ENCODE measurements at places on chromosomes 12 and 14.
A peak's percentile ranks its signal among the peaks of the same experiment; 100 is the strongest.

- DNase-seq, result no peak
Measured at GRCh38 chr12:115895247-115895646, 382.2 kb downstream of the MED13L start.

DNA sequence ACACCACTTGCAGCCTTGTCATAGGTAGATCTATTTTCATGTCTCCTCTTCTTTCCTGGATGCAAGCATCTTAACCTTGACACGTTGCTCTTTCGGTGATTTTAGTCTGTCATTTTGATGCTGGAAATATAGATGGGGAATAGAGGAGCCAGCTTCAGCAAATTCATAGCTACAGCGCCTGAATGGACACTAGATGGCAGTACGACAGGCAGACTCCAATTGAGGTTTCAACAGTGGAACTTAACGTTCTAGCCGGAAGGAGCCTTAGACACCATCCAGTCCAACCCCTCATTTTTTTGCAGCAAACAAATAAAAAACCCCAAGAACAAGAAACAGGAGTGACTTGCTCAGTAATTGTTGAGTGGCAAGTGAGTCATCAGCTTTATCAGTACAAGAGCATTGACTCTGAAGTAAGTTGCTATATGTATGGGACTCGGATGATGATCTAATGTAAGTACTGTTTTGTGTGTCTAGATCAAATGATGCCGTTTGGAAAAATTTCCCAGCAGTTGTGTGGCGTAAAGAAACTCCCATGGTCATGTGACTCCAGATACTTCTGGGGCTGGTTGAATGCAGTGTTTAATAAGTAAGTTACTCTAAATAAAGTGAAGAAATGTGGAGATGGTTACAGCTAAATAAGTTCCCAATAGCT, 9.0 kb downstream of the DMAC2L start:
- DNase-seq, result peak; percentile 58

DNA sequence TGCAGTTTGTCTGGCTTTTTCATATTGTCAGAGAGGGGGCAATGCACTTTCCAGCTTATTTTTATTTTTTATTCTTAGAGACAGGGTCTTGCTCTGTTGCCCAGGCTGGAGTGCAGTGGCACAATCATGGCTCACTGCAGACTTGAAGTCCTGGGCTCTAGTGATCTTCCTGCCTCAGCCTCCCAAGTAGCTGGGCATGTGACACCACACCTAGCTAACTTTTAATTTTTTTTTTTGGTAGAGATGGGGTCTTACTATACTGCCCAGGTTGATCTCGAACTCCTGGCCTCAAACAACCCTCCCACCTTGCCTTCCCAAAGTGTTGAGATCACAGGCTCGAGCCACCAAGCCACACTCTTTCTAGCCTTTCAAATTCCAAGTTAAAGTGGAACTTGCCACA, 3.9 kb upstream of the A2ML1 start:
- DNase-seq, result no peak

DNA sequence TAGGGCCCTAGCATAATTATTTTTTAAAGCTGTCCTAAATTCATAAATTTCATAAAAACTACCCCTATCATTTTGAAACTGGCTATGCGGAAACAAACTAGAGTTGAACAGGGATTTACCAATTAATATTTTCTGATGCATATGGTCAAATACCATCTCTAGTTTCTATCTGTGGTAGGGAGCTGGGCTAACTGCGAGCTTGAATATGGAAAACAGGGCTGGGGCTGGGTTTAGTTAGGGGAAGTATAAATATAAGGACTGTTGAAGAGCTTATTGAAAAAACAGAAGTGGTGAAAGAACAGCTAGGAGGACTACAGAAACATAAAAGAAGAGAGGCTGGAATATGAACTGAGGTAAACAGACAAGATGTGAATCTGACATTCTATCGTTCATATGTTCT, 91.8 kb downstream of the SLC38A1 start:
- DNase-seq, result no peak

GRCh38 chr14:69660344-69661193, 49.2 kb downstream of the SUSD6 start:
- DNase-seq, result no peak

- DNase-seq, result no peak
Measured at GRCh38 chr12:5438671-5439200, 6.8 kb downstream of the NTF3 start.

DNA sequence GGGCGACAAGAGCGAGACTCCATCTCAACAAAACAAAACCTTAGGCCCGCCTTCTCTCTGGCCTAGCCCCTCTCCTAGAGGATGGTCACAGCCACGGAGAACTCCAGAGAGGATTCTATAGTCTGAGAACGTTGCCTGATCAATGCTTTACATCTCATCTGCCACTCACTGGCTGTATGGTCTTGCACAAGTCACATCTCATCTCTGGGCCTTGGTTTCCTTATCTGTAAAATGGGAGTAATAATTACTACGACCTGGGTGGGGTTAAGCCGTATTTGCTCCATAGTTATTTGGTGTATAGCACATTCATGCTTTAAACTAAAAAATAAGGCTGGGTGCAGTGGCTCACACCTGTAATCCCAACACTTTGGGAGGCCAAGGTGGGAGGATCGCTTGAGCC, 8.5 kb downstream of the TRPV4 start:
- DNase-seq, result no peak

DNA sequence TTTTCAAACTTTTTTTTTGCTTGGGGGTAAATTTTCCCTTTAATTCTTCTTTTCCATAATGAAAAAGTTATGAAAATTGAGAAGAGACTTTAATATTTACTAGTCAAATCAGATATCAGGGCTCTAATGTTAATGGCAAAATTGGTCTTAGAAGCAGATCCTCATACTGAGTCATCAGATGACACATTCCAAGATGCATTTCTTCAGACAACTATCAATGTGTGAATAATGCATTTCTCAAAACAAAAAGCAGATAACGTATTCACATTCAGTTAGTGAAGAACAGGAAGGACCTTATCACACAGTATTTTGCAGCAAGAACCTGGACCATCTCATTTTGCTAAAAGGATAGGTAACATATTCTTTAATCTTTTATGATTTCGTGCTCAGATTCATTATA, 130.7 kb downstream of the GPHN start:
- no peak for DNase-seq

GRCh38 chr12:23640754-23641153, 308.7 kb downstream of the SOX5 start:
- no peak for DNase-seq

- no peak for DNase-seq
Measured at GRCh38 chr14:49438256-49438770, 147.9 kb downstream of the RPS29 start.

DNA sequence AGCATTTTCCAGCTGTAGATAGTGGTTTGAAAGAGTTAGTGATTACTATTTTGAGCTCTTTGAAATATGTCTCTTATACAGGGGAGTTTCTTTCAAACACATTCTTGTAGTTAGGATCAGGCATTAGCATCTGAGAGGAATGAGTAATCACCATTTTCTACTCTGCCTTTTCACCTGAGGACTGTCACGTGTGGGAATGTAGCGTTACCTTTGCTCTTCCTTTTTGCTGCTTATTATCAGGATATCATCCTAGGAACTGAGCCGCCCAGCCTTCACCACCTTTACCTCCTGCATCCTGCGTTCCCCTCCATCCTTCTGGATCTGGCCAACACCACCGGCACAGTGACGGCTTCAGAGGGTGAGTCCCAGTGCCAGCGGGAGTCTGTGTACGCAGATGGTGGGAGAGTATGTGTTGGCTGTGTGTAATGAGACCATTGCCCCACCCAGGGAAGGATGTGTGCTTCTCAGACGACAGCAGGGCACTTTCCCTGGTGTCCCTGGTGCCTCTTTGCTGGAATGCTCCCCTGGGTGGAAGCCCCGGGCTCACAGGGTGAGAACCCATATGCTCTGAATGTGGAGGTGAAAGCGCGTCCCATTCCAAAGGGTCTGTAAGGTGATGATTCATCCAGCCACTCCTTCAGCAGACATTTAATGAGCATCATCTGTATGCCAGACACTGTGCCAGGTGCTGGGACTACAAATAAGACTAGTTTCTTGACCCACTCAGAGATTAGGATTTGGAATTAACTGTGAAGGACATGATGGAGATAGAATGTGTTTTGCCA, 27.5 kb downstream of the GSG1 start:
- DNase-seq, result no peak

DNA sequence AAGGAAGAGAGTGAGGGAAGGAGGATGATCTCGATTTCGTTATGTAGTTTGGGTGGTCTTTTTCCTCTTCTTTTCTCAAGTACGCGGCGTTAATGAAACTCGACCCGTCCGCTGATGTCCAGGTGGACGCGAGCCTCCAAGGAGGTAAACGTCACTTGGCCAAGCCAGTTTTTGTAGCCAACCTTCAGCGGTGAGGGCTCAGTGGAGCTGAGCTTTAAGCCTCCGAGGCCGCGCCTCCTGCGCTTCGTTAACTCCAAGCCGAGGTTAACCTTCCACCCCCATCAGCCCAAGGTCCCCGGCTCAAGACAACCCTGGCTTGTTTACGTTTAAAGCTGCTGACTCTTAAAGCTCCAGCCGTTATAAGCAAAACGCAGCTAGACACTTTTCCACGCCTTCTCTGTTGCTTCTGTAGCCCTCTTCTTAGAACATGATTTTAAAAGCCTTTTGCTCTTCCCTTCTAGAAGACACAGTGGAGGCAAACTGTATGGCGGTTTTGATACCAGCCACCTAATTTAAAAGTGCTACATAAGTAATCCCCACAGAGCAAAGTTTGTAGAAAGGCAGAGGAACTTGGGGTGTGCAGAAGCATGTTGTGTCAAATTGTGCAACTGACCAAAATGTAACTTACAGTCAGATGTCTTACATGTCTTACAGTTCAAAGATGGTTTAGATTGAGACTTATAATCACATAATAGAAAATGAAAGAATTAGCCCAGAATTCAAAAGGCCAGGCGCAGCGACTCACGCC, 923 bp upstream of the ITPR2 start:
- DNase-seq, result peak; percentile 64

DNA sequence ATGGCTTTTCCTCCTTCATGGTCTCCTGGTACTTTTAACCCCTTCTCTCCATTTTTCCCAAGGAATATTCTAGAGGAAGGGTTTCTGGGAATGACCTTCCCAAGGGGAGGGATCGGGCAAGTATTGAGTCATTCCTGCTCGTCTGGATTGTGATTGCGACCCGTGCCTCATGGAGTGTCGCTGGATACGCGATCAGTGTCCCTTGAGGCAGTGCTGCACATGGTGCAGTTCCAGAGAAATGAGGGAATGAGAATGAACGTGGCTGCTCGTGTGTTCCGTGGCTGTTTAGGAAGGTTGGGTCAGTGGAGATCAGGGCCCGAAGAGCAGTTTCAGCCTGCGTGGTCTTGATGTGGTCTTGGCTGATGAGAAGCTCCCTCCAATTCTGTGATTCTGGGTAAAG, 234.4 kb downstream of the CACNA1C start:
- DNase-seq, result no peak

GRCh38 chr14:47539031-47539461, 136.4 kb downstream of the MDGA2 start:
- DNase-seq, result peak; percentile 24

DNA sequence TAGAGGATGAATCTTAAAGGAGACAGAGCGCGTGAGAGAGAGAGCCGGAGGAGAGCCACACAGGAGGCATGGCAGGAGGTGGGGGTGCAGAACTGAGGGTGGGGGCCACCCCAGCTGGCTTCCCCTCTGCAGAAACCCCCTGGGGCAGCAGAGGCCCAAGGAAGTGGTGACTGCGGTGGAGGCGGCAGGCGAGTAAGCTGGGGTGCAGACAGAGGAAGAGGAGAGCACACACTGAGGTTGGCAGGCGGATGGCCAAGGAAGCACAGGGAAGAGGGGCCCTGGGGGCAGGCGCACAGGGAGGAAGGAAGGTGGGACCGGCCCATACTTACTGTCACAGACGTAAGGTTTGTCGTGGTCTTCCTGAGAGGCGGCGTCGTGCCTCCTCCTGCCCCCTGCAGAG, 179.8 kb downstream of the DPF3 start:
- DNase-seq, result no peak

DNA sequence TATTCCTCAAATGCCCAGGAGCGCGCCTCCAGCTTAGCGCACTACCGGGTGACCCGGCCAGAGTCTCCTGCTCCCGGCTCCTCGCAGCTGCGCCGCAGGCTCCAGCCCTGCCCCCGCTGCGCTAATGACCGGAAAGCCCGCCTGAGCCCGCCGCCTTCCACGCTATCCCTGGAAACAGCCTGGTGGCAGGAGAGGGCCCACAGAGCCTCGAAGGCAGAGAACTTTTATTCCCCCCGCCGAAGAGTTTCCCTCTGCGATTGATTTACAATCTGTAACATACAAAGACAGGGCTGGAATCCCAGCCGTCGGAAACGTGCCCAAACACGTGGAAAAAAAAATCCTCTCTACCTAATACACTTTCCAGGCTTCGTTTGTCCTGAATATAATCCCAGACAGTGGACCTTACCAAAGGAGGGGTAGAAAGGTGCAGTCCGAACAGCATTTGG, 1.5 kb downstream of the COL2A1 start:
- DNase-seq, result peak; percentile 76

DNA sequence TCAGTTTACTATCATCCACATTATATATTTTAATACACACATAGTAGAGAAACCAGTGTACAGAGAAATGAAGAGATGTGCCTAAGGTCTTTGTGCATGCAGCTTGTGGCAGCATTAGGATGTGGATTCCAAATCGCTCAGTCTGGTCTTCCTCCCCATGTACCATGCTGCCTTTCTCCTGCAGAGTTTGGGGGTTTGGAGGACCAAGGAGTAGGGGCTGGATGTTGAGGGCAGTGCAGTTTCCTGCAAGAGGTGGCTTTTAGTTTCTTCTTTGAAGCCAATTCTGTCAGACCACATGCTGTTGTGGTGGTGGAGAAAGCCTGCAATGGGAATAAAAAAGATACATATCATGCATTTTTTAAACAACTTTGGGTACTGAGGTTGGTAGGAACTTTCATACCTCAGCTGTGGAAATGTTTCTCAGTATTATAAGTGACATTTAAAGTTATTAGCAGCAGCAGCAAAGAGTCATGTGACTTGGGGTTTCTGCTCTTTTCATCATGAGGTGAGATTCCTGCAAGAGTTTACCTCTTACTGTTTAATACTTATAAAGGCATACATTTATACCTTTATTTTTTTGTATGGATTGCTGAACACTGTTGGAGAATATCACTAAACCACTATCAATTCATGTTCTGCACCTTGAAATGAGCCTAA, 34.4 kb downstream of the TESPA1 start:
- no peak for DNase-seq

- no peak for DNase-seq
Measured at GRCh38 chr14:78709795-78710557, 539.8 kb downstream of the NRXN3 start.

DNA sequence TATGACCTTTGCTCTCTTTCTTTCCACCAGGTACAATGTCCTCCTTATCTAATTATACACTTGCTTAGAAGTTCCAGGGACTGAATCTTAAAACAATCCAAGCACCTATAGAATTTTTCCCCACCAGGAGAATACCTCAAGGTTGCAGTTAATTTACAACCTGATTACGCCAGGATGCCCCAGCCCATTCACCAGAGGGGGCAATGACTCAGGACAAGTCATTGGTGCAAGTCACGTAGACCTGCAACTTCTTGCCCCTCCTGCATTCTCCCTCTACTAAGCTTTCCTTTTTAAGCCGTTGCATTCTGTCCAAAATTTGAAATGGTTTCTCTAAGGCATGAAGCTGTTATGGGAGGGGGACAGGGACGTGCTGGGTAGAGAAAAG, 111.1 kb upstream of the SCAF11 start:
- DNase-seq, result no peak

GRCh38 chr12:111443086-111443485, 37.4 kb downstream of the SH2B3 start:
- no peak for DNase-seq
